ENCODE measurements at places on chromosomes 1 and 21.

DNA sequence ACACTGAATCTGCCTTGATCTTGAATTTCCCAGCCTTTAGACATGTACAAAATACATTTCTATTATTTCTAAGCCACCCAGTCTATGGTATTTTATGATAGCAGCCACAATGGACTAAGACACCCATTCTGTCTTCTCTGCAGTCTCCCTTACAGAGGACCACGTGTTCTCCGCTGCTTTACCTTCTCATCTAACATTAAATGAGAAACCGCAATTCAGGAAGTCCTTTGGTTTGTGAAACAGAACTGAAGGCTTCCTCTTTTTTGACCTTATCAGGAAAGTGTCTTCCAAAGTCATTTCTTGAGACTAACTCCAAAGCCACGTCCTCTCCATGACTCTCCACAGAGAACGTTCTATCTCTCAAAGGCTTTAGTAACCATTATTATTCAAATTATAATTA, 560.1 kb downstream of the OMA1 start:
- DNase-seq, result no peak

DNA sequence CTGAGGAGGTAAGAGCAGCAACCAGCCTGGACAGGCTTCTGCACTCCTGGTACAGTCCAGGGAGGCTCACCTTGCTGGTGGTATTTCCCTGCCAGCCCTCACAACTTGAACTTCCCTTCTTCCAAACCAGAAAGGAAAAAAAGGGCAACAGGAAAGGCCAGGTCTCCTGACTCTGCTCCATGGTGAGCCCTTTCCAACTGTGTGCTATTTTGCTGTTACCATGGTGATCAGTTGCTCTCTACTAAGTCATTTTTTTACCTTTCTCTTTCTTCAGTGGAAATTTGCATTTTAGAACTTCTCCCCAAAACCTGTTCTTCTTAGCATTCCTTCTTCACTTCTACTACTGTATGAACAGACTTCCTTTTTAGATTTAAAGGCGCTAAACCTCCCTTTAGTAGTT, 164.3 kb downstream of the GRIK1 start:
- DNase-seq, result no peak

DNA sequence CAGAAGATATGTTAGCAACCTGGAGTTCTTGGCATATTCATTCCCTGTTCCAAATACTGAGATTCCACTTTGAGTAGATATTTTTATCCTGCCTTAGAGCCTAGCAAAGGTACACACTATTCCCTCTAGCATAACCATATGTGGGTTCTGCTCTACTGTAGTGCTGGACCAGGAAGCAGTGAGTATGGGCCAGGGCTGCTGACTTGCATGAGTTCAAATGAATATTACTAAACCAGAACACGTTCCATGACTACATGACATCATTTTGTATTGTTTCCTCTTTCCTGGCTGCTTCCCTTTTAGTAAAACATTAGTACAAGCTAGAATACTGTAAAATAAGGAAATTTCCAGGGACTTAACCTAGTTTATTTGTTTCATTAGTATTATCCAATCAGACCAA, 41.1 kb downstream of the TNFSF18 start:
- DNase-seq, result peak; percentile 14

GRCh38 chr1:155466996-155467395, 95.6 kb downstream of the ASH1L start:
- DNase-seq, result no peak

DNA sequence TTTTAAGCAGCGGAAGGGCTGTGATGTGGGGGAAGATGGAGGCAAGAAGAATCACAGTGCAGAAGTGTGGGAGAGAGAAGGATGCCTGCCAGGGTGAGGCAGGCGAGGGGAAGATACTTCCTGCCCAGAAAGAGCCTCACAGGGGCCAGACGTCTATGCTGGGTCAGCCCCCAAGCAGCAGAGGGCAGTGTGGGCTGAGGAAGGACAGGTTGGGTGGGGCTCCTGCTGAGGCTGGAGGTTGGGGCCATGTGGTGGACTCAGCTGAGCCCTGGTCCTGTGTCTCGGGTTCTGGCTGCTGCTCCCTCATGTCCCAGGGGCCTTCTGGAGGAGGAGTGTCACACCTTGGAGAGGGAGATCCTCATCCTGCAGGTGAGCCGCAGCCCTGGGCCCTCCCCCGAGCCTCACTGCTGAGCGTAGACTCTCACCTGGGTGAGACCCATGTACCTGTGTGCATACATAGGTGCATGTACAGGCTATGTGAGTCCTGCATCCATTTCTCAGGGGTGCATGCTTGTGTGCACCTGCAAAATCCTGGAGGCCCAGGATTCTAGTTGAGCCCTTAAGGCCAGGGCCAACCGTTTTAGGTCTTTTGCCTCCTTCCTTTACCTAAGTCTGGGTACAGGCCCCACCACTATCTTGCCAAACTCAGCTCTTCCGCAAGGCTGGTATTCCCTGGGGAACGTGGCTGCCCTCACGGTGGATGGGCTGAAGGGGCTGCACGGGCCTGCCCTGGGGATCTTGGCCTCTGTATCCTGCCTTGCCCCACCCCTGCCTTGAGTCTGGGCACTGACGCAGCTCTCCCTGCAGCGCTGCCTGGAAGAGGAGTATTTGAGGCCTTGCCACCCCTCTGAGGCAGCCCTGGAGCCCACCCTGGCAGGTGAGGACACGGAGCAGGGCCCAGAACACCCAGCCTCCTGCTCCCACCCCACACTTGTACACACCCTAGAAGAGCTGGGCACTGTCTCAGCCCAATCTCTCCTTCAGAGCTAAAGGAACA, 3.7 kb downstream of the CCDC24 start:
- no peak for DNase-seq

DNA sequence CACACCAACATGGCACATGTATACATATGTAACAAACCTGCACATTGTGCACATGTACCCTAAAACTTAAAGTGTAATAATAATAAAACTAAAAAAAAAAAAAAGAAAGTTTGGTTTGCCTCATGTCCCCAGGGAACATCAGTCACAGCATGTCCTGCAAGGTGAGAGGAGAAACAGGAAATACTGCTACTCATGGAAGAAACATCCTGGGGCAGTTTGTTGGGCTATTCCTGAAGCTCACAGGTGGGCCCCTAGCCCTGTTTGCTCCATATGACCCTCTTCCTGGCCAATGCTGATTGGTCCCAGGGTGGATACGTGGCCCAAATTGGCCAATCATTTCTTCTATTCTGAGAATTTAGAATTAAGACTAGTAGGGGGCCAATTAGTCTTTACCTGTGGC, 103.4 kb upstream of the ADAR start:
- no peak for DNase-seq
